ENCODE measurements at places on chromosomes 1 and 21.

- no peak for DNase-seq
Measured at GRCh38 chr1:29167904-29168303, 13.8 kb downstream of the SRSF4 start.

GRCh38 chr1:102588536-102588935, 519.8 kb downstream of the COL11A1 start:
- no peak for DNase-seq

GRCh38 chr1:174991473-174991872, 8.3 kb upstream of the CACYBP start:
- DNase-seq = no peak

DNA sequence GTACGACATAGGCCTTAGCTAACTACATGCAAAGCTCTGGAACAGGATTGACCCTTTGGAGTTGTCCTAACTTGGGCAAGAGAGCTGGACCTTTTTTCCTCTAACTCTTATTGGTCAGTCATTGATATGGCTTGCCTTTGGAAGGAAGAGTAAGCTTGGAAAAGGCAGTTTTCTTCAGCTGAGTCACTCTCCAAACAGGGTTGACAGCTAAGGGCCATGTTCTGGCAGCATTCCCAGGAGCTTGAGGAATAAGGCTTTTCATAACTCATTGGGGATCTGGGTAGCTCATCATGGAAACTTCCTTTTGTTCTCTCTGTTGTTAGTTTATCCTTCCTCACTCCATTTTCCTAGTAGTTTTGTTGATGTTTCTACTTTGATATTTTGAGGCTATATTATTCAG, 14.5 kb upstream of the ERRFI1 start:
- DNase-seq = no peak

GRCh38 chr1:32341971-32342370, 5.9 kb upstream of the MARCKSL1 start:
- DNase-seq = no peak

DNA sequence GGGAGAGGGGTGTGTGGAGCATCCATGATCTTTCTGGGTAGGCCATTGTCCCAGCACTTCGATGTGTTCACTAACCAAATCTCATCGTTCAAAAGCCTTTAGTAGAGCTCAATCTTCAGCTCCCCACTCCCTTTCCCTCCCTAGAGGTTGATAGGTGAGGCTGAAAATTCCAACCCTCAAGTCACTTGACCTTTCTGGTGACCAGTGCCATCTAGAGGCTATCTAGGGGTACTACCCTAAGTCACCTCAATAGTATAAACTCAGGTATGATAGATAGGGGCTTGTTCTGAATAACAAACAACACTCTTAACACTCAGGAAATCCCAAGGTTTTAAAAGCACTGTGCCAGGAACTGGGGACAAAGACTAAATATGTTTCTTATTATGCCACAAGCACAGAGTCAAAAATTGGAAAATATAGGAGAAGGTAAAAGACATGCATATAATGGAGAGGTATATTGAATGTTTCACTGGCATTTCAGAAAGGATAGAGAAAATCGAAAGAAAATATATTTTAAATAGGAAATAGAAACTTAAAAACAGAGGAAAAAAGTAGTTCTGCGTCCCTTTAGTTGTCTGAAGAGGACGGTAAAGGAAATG, 42.9 kb upstream of the CD53 start:
- DNase-seq = peak; percentile 36

DNA sequence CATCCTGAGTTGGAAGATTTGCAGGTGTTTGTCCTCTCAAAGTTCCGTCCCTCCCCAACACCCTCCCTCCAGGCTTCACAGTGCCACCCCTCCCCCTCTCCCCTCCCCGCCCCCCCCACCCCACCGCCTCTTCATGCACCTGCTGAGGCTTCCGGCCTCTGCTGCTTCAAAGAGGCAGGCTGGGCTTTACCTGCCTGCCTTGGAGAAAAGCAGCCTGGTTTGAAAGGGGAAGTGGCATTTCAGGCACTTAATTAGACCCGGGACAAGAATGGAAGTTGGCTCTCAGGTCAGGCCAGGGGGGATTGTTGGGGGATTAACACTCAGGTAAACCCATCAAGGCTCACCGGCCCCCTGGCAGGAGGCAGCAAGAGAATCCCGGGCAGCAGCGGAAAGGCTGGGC, 21.1 kb downstream of the PAX7 start:
- peak; percentile 18 for DNase-seq

GRCh38 chr1:50368179-50369007, 54.9 kb downstream of the DMRTA2 start:
- peak; percentile 7 for DNase-seq

- no peak for DNase-seq
Measured at GRCh38 chr21:42125571-42126544, 54.7 kb downstream of the UMODL1 start.

- no peak for DNase-seq
Measured at GRCh38 chr1:174942547-174943255, 57.0 kb upstream of the CACYBP start.

DNA sequence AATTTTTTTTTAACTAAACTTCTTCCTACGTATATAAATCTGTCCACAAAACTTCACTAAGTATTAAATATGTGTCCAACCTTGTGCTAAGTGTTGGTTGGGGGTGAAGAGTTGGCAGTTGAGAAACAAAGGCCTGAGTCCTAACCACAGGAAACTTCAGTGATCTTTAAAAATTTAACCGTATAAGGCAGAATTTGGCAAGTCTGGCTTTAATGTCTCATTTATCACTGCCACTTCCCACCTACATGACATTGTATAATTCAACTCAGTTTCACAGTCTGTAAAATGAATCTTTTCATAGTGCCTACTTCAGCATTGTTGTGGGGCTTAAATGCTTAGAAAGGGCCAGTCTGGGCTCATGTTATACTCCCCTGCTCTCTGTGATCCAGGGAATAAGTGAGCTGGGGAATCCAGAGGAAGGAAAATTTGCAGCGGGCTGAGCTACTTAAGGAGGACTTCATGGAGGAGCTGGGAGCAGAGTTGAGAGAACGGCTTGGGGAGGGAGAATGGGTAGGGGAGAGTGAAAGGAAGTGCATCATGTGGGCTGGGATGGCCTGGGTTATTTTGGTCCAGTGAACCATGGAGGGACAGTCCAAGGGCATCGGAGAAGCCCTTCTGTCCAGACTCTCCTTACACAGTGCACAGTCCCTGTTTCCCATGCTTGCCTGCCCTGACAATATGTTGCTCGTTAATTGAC, 14.5 kb downstream of the IFNAR2 start:
- no peak for DNase-seq

DNA sequence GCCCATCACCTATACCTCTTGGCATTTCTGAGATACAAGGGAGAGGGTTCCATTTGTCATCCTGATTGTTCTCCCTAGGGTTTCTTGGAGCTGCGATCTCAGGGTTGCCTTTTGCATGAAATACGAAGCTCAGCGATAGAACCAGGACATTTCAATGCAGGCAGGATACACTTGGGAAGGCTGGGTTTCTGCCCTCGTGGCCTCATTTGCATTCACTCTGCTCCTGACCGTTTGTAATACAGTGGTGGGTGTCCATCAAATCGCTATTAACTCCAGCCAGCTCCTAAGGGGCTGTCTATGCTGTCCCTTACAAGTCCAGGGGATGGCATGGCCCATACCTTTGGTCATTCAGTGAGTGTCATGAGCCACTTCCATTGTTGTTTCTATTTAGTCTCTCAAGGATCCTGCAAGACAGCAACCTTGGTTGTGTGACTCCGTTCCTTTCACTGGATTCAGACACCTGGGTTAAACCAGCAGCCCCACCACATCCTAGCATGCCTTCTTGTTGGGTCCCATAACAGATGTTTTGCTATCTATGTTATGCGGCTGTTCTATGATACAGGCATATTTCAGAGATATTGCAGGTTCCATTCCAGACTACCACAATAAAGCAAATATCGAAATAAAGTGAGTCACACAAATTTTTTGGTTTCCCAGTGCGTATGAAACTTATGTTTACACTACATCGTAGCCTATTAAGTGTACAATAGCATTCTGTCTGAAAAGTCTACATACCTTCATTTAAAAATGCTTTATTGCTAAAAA, 18.3 kb downstream of the KAZN start:
- no peak for DNase-seq

DNA sequence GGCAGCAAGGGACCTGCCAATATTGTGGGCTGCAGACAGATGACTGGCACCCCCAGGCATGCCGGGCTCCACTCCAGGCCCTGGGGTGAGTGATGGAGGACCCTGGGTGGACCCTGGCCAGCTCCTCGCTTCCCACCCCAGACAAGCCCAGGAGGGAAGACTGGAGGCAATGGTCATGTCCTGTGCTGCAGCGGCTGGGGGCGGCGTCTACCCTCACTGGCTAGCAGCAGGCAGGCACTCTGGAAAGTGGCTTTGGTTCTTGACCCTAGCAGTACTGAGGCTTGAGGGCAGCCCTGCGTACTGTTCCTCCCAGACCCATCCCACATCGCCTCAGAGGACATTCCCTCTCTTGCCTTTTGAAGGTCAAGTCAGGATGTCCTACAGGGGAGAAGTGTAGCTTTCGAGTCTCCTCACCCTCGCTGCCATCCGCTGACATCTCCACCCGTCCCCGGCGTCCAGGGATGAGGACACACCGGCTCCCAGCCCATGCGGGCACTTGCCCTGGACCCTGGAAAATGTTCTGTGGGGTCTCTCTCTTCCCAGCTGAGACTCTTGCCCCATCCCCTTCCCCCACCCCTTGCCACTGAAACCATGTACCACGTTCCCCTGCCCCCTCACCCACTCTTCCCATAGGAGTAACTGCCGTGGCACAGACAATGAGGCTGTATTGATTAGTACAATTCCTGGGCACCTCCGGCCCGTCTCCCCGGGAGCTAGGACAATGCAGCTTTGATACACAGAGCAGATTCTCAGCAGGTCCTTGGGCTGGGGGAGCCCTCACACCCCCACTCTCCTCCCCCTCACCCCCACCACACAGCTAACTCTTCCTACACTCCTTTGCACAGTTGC, 15.0 kb downstream of the SLC6A9 start:
- DNase-seq = no peak

- no peak for DNase-seq
Measured at GRCh38 chr1:5563861-5564577, 428.2 kb downstream of the NPHP4 start.

DNA sequence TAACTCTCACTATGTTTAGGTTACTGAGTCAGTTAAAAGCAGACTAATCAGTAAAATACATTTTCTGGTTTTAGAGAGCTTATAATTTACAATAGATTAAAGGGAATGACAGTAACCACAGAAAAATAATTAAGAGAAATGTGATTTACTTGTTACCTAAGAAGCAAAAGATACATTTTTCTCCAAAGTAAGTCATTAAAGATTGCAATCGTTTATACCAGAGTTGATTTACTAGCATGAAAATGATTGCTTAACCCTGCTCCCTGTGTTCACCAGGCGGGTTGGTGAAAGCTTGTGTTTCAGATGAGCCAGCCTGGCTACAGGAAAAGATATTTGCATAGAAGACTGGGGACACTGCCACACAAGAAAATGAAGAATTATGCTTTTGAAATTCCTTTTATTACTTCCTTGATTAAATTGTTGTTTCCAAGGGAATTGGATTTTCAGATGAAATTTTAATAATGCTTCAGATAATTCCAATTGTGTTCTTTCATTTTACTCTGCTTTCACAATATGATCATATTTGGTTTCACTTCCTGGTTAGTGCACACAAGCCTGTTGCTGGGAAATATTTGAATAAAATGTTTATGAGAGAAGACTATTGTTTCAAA, 27.9 kb downstream of the LRRC8B start:
- peak; percentile 13 for DNase-seq

- no peak for DNase-seq
Measured at GRCh38 chr1:24491577-24492360, 10.9 kb upstream of the RCAN3 start.

- no peak for DNase-seq
Measured at GRCh38 chr1:62435231-62436038, 1.4 kb upstream of the USP1 start.

- DNase-seq = no peak
Measured at GRCh38 chr1:75503221-75503974, 107.5 kb downstream of the SLC44A5 start.

GRCh38 chr1:61013946-61014667, 68.3 kb upstream of the NFIA start:
- no peak for DNase-seq

DNA sequence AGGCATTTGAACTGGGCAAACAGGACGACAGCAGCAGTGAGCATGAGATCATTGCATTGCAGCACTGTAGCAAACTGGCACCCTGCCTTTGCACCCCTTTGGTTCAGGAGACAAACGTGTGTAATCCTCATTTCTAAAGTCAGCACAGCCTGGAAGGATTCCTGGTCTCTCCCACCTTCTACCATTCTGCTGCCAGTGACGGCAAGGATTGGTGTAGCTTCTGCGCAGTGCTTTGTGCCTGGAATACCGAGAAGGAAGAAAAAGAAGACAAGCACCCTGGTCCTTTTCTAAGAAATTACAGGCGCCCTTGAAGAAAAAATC, 805.3 kb downstream of the USP25 start:
- DNase-seq = no peak

GRCh38 chr1:224333939-224334786, 4.2 kb upstream of the NVL start:
- DNase-seq = no peak

GRCh38 chr1:48619539-48619938, 147.5 kb upstream of the SPATA6 start:
- DNase-seq = no peak

GRCh38 chr1:63669151-63669961, 76.1 kb downstream of the PGM1 start:
- DNase-seq = no peak

DNA sequence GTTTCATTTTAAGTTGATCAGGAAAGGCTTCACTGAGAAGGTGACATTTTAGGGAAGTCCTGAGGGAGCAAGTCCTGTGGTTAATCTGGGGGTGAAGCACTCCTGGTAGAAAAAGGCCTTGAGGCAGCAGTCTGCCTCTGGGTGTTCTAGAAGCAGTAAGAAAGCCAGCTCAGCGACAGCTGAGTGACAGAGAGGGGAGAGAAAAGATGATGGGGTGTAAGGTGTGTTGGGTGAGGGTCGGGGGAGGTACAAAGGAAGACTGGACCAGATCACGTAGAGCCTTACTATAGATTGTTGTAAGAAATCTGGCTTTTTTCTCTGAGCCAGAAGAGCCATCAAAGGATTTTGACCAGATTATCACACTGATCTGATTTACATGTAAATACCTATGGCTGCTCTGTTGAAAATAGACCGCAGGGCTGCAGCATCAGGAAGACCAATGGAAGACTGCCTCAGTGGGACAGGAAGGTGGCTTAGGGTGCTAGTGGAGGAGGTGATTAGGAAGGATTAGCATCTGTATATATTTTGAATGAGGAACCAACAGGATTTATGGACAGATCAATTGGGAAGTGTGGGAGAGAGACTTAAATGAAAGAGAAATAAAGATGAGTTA, 131.2 kb downstream of the CDC7 start:
- no peak for DNase-seq

- DNase-seq = no peak
Measured at GRCh38 chr1:78060857-78061563, 15.2 kb downstream of the GIPC2 start.

- DNase-seq = peak; percentile 55
Measured at GRCh38 chr1:182614796-182615454, 10.7 kb upstream of the RGS16 start.

- DNase-seq = no peak
Measured at GRCh38 chr1:70542856-70543255, 131.8 kb downstream of the CTH start.

GRCh38 chr1:30358500-30358899, 364.9 kb downstream of the MATN1 start:
- DNase-seq = no peak

All from CD4-positive, alpha-beta T cell treated with Interleukin-1 beta for 1 hour (primary cell).